Neural progenitor cell (in vitro differentiated cells): ENCODE measurements at places on chromosomes 5 and 9. TPM values are rescaled to one million over a fixed set of nuclear protein-coding genes. Genes with fewer than 3 reads are reported as not detected.

DNA sequence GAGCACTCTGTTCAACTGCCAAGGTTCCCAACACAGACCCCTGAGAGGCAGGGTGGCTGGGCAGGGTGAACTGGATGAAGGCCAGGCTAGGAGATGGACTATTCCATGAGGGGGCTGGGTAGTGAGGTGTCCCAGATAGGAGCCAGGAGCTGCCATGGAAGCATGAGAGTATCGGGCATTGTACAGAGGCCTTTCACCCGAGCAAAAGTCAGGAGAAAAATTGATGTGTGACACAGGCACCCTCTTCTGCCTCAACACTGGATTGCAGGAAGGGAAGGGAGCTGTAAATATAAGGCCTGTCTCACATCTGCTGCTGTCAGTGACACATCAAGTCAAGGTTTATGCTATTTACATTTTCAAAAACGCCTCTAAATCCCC lies 74.6 kb downstream of the UBAP1 start:
- no peak overlapping the region for H3K4me3 ChIP-seq
- no peak for DNase-seq
- H3K27me3 ChIP-seq = no peaks in the 10 kb centered on the region

DNA sequence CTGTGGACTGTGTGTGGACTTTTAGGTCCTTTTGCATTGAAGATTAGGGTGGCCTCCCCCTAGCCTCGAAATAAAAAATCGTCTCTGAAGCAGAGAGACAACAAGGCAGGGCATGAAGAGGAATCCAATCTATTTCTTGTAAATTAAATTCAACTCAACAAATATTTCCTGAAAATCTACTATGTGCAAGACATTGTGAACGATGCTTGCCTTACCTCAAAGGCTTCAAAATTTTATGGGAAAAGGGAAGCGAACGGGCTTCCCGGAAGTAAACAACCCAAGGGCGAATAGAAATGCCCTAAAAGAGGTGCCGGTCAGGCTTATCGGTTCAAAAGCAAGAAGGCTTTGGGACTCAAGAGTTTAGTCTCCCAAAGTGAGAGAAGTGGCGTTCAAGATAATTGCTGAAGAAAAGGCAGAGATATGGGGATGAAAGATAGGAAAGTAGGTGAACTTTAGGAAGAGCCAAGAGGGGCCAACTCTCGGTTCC lies 525 bp downstream of the KIF24 start:
- DNase-seq = peak; percentile 13
- no peaks in the 10 kb centered on the region for H3K36me3 ChIP-seq
- no peaks in the 10 kb centered on the region for H3K27me3 ChIP-seq
- H3K4me1 ChIP-seq = peaks cover 7% of the 10 kb centered on the region
- peak overlapping the region; percentile 77 for H3K4me3 ChIP-seq
- no peak overlapping the region for H3K27ac ChIP-seq

DNA sequence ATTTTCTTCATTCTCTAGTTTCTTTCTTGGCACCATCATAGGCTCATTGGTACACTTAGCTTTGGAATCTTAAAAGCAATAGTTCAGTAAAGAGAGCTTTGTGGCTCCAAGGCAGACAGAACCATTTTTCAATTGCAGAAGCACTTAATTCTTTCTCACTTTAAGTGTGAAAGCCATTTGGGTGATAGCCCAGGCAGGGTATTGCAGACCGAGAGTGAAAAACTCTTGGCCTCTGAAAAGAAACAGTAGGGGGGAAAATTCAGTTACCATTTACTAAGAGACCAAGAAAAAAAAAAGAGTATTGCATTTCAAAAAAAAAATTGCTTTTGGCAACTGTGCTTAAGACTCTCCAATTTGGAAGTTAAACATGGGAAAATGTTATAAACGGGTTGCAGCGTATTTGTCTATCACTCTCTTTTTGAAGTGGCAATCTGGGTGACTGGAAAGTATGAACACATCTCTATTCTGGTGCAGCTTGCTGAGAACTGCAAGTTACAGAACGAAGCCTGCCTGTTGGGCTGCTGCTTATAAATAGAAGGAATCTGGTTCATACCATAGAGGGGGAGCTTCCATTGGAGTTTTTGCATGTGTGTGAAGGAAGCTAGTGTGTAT lies 170.5 kb downstream of the TLE4 start:
- H3K27me3 ChIP-seq = no peaks in the 10 kb centered on the region
- H3K4me1 ChIP-seq = peaks cover 13% of the 10 kb centered on the region
- H3K27ac ChIP-seq = no peak overlapping the region
- no peaks in the 10 kb centered on the region for H3K36me3 ChIP-seq

- no peak overlapping the region for H3K4me3 ChIP-seq
- H3K4me1 ChIP-seq = peaks cover 11% of the 10 kb centered on the region
- no peaks in the 10 kb centered on the region for H3K36me3 ChIP-seq
- DNase-seq = peak; percentile 51
- no peaks in the 10 kb centered on the region for H3K27me3 ChIP-seq
These were observed 208.1 kb downstream of the GNA14 start for GRCh38 chr9:77440057-77440456.

DNA sequence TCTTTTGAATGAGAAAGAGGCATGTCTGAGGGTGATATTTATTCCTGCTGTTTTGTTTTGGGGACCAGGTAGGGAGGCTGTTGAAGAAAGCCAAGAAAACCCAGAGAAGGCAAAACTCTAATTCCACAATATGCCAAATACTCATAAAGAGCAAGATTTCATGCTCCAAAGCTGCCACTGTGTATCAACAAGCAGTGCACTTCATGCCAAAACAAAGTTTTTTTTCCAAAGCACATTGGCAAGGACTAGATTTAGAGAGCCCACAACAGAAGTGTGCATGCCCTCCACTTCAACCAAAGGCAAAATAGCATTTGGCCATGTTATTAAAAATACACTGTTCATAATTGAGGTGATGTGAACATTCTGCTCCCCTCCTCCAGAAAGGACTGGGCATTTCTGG lies 229.9 kb downstream of the EBF1 start:
- no peak overlapping the region for H3K4me3 ChIP-seq
- no peak for DNase-seq

GRCh38 chr5:143758015-143758414 lies 53.9 kb upstream of the HMHB1 start:
- no peak overlapping the region for H3K27ac ChIP-seq
- DNase-seq = no peak
- H3K4me1 ChIP-seq = no peaks in the 10 kb centered on the region
- no peak overlapping the region for H3K4me3 ChIP-seq
- H3K27me3 ChIP-seq = no peaks in the 10 kb centered on the region
- no peaks in the 10 kb centered on the region for H3K36me3 ChIP-seq

- no peaks in the 10 kb centered on the region for H3K27me3 ChIP-seq
- no peaks in the 10 kb centered on the region for H3K36me3 ChIP-seq
- H3K4me3 ChIP-seq = no peak overlapping the region
- DNase-seq = peak; percentile 44
- peaks cover 1% of the 10 kb centered on the region for H3K4me1 ChIP-seq
These were observed 782.8 kb upstream of the NUDT12 start for GRCh38 chr5:104345222-104346016.

- peaks cover 15% of the 10 kb centered on the region for H3K4me1 ChIP-seq
- H3K27me3 ChIP-seq = peaks cover 34% of the 10 kb centered on the region
- H3K36me3 ChIP-seq = no peaks in the 10 kb centered on the region
- peak overlapping the region; percentile 45 for H3K4me3 ChIP-seq
- no peak overlapping the region for H3K27ac ChIP-seq
These were observed 722 bp downstream of the SLC22A4 start for GRCh38 chr5:132294728-132295504.

DNA sequence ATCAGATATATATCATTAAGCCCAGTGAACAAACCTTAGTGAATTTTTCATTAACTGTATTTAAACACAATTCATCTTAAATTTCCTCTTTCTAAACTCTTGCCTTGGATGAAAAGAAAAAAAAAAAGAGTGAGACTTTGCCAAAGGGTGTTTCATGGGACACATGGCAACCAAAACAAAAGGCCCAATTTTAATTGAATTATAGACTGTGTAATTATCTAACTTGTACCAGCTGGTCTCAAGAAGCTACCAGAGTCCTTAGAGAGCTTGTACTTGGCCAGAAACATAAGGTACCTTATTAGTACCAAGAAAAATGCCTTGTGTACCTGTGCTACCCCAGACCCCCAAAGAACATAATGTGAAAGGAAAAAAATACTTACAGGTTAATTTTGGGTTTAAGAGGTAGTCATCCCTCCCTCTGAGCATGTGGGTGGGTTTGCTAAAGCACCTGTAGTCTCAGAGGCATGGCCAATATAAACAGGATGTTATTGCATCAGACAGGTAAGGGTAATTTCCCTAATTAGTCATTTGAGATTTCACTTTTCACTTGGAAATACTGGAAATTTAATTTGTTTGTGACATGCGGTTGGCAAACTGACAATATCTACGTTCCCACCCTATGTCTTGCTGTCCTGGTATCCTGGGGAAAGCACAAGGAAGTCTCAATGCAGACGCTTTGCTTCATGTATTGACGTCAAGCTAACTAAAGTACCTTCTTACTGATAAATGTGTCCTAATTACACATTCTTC lies 90.1 kb downstream of the SNCAIP start:
- H3K27ac ChIP-seq = no peak overlapping the region
- no peaks in the 10 kb centered on the region for H3K36me3 ChIP-seq
- no peaks in the 10 kb centered on the region for H3K27me3 ChIP-seq
- H3K4me1 ChIP-seq = peaks cover 4% of the 10 kb centered on the region

GRCh38 chr9:69554945-69555344 lies 117.2 kb downstream of the APBA1 start:
- H3K27ac ChIP-seq = no peak overlapping the region
- H3K27me3 ChIP-seq = no peaks in the 10 kb centered on the region
- no peak overlapping the region for H3K4me3 ChIP-seq
- DNase-seq = no peak
- H3K4me1 ChIP-seq = no peaks in the 10 kb centered on the region

DNA sequence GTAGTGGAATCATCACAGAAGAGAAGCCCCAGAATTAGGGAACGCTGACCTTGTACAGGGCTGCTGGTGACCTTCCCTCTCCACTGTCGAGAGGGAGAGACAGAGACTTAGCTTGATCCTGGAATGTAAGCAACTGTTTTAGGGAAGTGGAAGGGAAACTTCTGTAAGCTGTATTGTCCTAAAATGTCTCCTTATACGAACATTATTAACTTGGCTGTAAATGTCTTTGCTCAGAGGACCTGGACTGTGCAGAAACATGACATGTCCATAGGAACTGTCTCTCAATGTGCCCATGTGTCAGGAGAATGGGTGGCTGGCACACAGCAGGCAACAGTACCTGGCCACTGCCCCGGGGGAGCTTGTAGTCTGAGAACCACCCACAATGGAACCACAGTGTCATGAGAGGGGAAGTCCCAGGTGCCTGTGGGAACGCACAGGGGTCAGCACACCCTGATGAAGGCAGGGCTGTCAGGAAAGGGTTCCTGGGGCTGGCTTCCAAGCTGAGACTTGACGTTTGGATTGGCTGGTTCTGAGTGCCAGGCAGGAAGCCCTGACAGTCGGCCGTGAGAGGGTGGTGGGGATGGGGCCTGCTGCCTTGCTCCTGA lies 34.0 kb downstream of the DAP start:
- H3K4me1 ChIP-seq = no peaks in the 10 kb centered on the region
- H3K36me3 ChIP-seq = no peaks in the 10 kb centered on the region
- no peak overlapping the region for H3K27ac ChIP-seq
- no peak for DNase-seq

GRCh38 chr9:136517012-136517743 lies 28.7 kb downstream of the NOTCH1 start:
- no peaks in the 10 kb centered on the region for H3K4me1 ChIP-seq
- H3K27ac ChIP-seq = no peak overlapping the region
- no peaks in the 10 kb centered on the region for H3K27me3 ChIP-seq
- H3K36me3 ChIP-seq = no peaks in the 10 kb centered on the region
- no peak overlapping the region for H3K4me3 ChIP-seq

DNA sequence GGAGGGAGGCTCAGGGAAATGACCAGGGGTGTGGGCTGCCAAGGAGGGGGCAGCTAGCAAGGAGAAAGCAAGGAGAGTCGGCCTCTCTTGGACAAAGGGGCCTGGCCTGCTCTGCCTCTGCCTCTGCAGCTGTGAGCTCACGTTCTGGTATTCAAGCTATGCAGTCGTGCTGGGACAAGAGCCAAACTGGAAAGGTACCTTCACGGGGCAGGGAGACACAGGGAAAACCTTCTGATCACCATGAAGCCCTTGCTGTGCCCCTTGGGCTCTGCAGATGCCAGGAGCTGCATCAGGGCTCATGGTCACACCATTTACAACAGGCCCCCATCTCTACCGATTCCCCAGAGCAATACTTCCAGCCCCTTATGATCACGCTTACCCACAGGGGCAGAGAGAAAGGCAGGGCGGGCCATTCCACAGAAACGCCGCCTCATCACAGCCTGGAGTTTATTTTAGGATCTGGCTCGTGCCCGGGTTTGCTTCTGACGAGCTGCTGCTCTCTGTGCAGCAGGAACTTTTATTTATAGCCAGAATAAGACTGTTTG lies 63.2 kb downstream of the PRRT1B start:
- H3K4me3 ChIP-seq = no peak overlapping the region
- H3K27me3 ChIP-seq = no peaks in the 10 kb centered on the region
- H3K36me3 ChIP-seq = no peaks in the 10 kb centered on the region
- DNase-seq = peak; percentile 83
- peak overlapping the region; percentile 70 for H3K27ac ChIP-seq

DNA sequence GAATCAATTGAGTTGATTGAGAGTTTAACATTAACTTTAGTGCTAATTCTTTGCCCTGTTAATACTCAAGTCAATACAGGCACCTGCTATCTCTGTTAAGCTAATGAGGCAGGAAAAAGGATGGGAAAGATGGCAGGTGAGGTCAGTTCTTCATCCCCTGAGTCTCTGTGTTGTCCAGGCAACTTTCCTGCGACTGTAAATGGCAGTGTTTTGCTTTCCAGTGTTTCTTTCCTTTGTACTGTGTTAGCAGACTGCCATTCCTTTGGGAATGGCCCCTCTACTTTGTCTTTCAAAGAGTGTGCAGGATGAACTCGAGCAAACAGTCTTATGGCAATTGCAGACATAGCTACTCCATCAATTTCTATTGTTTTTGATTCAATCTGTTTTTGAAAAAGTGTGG lies 202.2 kb upstream of the VLDLR start:
- no peak overlapping the region for H3K27ac ChIP-seq
- DNase-seq = no peak
- peaks cover 23% of the 10 kb centered on the region for H3K4me1 ChIP-seq
- no peaks in the 10 kb centered on the region for H3K36me3 ChIP-seq
- H3K4me3 ChIP-seq = no peak overlapping the region

NRG2 gene
- total RNA-seq = 0.13 and 0.62 TPM in 2 replicates

MYO10 gene
- total RNA-seq = 39.1 and 59.9 TPM in 2 replicates

FOXI1 gene
- 0.09 TPM in 1 of 2 replicates, not detected in the other for total RNA-seq

MARCOL gene
- not detected in 2 replicates for total RNA-seq

NME5 gene
- total RNA-seq = 6.7 and 8.0 TPM in 2 replicates

ACOT12 gene
- total RNA-seq = 1.2 TPM in 1 of 2 replicates, not detected in the other

SCGB3A1 gene
- not detected in 2 replicates for total RNA-seq

BTNL3 gene
- 0.34 TPM in 1 of 2 replicates, not detected in the other for total RNA-seq

TOR1A gene
- 39.6 and 42.4 TPM in 2 replicates for total RNA-seq

FBN2 gene
- 88.1 and 113 TPM in 2 replicates for total RNA-seq

FGFR4 gene
- 8.2 and 41.3 TPM in 2 replicates for total RNA-seq

POLR3G gene
- 4.4 and 8.4 TPM in 2 replicates for total RNA-seq

TTC16 gene
- not detected in 2 replicates for total RNA-seq
